Fibroblast of the conjunctiva (primary cell): ENCODE measurements at places on chromosomes 1 and 21.

GRCh38 chr1:147627435-147628110 is 42.8 kb downstream of the ACP6 start:
- peak; percentile 18 for DNase-seq

DNA sequence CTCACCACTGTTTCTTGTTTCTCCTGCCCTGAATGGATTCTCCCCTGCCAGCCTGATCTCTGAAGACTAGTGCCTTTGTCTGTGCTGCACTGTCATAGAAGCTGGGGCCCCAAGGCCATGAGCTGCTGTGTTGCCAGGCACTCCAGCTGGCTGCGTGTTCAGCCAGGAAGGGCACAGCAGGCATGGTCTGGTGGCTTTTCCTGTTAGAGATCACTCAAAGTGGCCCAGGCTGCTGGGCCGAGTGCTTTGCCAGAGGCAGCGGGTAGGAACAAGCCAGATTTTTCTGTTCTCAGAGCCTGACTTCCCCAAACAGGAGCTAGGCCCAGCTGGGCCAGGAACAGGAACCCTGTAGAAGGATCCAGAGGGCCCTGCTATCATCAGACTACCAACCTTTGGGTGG is 5.2 kb downstream of the ADPRS start:
- no peak for DNase-seq

DNA sequence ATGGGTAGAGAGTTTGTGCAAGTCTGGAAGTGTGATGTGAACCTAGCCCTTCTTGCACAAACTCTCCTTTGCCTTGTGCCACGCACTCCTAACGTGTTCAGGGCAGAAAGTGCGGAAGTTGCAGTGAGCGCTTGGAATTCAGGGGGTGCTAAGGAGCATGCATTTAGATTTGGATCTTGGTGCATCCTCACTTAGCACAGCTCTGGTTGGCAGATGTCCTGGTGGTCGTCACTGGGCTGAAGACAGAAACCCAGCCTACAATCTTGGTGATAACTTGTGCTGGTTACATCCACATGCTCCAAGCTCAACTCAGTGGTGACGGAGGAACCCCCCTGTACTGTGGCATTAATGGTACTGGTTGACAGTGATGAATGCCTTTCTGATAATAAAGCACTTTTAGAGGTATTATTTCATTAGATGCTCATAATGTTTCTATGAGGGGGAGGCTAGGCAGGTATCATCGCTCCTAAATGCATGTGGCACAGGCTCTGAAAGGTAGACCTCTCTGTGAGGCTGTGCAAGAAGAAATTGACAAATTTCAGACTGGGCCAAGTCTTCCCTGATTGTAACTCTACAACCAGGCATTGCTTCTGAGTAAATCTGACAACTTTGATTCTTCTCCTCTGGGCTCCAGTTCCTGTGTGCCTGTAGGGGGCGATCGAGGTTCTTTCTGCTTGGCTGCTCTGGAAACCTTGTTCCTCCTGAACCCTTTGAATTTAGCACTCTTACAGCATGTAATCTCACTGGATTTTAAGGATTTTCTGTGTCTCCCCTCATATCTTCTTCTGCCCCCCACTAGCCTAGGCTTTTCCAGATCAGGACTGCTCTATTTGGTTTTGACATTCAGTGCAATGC is 40.6 kb downstream of the MAPKAPK2 start:
- no peak for DNase-seq

DNA sequence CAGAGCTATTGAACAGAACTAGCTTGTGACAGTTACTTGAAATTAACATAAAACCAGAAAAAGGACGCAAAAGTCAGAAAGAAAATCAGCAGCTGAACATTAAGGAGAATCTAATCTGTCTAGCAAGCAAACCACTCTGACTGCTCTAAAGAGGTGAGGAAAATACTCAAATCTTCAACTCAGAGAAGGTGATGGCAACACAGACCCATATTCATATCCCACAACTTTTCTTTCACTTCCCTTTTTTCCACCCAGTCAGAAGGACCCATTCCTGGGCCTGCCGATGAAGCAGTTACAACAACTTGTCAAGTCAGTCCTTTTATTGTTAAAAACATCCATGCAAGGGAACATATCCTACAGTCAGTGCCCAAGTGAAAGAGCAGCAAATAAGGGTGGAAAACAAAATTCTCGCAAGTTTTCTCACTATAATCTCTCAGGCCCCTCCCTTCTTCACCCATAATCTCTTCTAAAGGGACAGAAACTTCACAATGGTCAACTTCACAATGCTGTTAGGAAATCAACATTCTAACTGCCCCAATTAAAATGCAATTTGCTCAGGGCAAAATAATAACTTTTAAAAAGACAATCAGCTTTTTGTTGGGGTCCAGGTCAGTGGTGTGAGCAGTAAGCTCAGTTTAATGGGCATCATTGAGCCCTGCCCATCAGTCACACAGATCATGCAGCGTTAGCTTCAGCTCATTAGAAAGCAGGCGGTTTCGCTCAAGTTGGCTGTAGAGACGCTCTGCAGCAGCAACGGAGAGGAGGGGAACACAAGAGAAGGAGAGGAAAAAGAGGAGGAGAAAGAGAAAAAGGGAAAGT is 3.6 kb upstream of the NUP210L start:
- no peak for DNase-seq

GRCh38 chr1:6460301-6461050 is 5.5 kb downstream of the TNFRSF25 start:
- no peak for DNase-seq
